Lung (tissue), 17 donors: ENCODE measurements at places on chromosomes 1 and 21. TPM values are rescaled to one million over a fixed set of nuclear protein-coding genes. Genes with fewer than 3 reads are reported as not detected.

The GNAT2 gene
- polyA plus RNA-seq = 0.24 TPM

DNA sequence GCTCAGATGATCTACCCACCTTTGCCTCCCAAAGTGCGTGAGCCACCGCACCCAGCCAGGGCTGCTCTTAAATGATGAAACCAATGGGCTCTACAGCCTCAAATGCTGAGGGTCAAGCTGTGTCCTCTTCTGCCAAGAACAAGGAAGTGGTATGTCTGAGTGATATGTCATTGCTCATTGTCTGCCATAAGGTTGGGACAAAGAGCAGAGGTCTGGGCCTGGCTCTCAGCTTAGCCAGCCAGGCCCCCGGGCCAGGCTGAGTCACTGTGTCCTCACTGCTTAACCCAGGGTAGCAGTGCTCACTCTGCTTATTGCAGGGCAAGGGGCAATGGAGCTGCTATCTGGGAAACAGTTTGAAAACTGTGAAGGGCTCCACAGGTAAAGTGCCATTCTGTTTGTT lies 8.3 kb upstream of the ETS2 start:
- DNase-seq = no peak
- H3K36me3 ChIP-seq = no peaks in the 10 kb centered on the region
- H3K27me3 ChIP-seq = no peaks in the 10 kb centered on the region
- no peak overlapping the region for H3K4me3 ChIP-seq

The ORC1 gene
- polyA plus RNA-seq = 0.59 TPM

- peak overlapping the region; percentile 64 for H3K4me3 ChIP-seq
- H3K4me1 ChIP-seq = no peaks in the 10 kb centered on the region
- peak overlapping the region; percentile 97 for H3K27ac ChIP-seq
- H3K36me3 ChIP-seq = no peaks in the 10 kb centered on the region
Observed at GRCh38 chr1:119139857-119140176, 636 bp downstream of the WARS2 start.

DNA sequence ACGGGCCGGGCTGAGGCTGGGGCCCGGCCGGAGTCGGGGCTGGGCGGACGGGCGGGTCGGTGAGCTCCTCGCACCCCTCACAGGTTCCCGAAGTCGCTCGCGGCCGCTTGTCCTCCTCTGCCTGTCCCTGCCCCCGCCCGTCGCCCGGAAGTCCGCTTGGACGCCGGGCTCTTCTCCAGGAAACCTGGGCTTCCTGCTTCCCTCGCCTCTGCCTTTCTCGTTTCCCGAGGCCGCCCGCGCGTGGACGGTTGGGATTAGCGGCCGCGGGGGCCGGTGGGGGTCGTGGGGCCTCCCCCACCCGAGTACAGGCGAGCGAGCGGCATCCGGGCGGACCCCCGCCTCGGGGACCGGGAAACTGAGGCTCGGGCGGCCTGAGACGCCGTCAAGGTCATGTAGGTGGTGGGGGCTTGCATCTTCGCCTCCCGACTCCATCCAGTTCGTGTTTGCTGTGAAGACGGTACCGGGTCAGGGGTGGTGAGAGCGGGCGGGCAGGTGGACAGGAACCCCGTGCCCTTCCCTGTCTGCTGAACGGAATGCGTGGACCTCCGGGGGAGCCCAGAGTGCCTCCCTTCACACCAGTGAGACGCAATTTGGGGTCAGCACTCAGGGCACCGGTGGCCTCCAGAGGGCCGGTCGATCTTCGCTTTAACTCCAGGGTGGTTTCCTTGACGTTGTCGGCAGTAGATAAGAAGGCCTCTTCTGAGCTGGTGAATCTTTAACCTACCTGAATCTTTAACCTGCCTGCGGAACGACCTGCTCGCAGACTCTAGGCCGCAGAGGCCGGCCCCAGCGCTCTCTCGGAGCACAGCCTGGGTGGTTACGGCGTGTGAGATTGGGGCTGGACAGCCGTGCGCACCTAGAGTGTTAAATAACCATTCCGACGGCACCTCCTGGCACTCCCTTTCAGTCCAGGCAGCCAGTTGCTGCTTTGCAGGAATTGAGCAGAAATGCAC lies 686 bp downstream of the ARF1 start:
- H3K27me3 ChIP-seq = no peaks in the 10 kb centered on the region
- DNase-seq = peak; percentile 49
- H3K4me3 ChIP-seq = peak overlapping the region; percentile 93
- H3K27ac ChIP-seq = peak overlapping the region; percentile 100

DNA sequence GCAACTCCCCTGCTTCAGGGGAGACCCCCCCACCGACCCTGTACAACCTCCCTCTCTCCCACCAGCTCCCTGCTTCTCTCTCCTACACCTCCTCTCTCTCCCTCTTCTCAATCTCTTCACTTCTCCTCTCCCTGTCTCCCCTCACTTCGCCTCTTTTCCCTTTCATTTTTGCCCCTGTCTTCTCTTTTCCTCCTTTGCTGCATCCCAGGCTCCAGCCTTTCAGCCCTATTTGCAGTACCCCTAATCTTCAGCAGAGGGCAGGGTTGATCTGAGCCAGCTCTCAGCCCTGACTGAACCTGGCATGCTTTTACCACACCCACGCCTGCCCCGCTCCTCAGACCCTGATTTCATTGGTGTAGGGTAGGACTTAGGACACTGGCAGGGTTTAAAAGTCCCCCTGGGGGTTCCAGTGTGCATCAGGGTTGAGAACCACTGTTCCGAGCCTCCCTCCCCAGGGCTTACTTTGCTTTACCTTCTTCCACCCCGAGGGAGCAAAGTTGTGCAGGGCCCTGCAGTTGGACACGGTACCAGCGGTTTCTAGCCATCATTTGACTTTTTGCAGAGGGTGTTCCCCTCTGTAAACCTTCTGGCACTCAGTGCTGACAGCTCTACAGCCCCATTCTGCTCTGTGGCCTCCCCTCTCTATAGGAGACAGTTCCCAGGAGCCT lies 67.3 kb upstream of the CNTN2 start:
- peaks cover 7% of the 10 kb centered on the region for H3K27me3 ChIP-seq
- H3K4me3 ChIP-seq = no peak overlapping the region
- no peaks in the 10 kb centered on the region for H3K36me3 ChIP-seq
- H3K27ac ChIP-seq = no peak overlapping the region

DNA sequence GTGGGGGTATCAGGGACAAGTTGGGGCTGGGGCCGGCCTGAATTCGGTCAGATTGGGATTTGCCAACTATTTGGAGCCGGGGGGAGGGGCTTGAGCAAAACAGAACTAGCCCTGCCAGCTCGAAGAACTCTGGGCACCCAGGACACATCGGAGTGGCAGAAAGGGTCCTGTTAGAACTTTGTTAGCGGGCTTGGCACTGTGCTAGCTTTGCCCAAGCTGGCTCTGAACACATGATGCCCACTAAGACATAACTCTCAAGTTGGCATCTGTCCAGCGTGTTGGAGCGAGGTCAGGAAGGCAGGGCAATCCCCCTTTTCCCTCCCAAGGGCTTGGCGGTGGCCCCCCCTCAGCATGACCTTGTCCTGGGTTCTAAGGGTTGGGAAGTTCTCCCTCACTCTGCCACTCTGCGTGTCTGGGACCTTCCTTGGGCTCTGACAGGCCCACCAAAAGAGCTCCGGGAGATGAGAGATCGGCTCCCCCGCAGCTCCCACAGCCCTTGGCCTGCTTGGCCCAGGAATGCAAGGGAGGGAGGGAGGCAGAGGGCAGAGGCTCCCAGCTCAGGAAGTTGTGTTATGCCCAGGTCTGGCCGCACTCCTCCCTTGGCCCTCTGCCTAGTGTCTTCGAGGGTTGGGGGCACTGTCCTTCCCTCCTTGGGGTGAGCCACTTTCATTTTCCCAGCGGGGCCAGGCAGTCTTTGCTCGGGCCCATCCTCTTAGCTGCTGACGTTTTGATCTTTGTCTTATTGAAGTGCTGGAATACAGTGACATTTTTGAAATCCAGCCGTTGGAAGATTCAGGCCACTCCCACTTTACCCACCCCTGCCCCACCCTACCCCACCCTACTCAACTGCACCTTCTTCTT lies 1.2 kb downstream of the LMNA start:
- peak overlapping the region; percentile 93 for H3K27ac ChIP-seq
- DNase-seq = peak; percentile 82
- H3K4me3 ChIP-seq = peak overlapping the region; percentile 82
- H3K27me3 ChIP-seq = no peaks in the 10 kb centered on the region
- H3K4me1 ChIP-seq = peaks cover 17% of the 10 kb centered on the region

The CBR3 gene
- 9.0 TPM for polyA plus RNA-seq

The MXRA8 gene
- polyA plus RNA-seq = 65.0 TPM

- H3K27me3 ChIP-seq = no peaks in the 10 kb centered on the region
- DNase-seq = no peak
- H3K4me3 ChIP-seq = no peak overlapping the region
- no peaks in the 10 kb centered on the region for H3K36me3 ChIP-seq
- no peaks in the 10 kb centered on the region for H3K4me1 ChIP-seq
Observed at GRCh38 chr1:74399249-74399648, 113.2 kb downstream of the LRRC53 start.

DNA sequence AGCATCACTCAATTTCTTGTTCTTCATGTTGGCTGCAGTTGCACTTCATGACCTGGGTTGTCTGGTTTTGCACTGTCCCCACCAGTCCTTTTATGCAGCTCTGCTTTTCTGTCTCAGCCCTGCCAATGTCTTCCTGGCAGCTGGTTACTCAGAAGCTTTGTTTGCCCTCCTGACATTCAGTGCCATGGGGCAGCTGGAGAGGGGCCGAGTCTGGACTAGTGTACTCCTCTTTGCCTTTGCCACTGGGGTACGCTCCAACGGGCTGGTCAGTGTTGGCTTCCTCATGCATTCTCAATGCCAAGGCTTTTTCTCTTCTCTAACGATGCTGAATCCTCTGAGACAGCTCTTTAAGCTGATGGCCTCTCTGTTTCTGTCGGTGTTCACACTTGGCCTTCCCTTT lies 6.6 kb downstream of the PIGV start:
- peaks cover under 1% of the 10 kb centered on the region for H3K4me1 ChIP-seq
- H3K27me3 ChIP-seq = no peaks in the 10 kb centered on the region
- DNase-seq = no peak
- no peak overlapping the region for H3K27ac ChIP-seq
- H3K4me3 ChIP-seq = no peak overlapping the region
- H3K36me3 ChIP-seq = peaks cover 8% of the 10 kb centered on the region

DNA sequence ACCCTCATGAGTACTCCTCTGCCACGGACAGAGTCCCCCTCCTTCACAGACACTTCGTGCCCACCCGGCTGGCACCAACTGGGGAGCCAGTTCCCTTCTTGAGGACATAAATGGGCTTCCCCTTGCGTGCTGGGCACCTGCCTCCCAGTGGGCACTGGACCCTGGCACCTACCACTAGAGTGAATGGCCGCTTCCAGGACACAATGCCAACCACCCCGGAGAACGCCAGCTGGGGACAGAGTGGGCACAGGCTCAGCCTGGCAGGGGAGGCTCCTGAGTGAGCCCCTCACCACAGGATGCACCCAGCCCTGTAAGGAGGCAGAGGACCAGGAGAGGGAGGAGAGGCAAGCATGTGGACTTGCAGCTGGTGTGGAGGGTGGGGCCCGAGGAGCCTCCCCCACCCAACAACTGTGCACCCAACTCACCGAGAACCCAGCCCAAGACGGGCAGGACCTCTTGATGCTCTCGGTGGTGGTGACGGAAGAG lies 1.0 kb downstream of the ENTREP3 start:
- no peaks in the 10 kb centered on the region for H3K27me3 ChIP-seq
- H3K4me1 ChIP-seq = peaks cover 4% of the 10 kb centered on the region
- H3K4me3 ChIP-seq = peak overlapping the region; percentile 60
- H3K36me3 ChIP-seq = peaks cover 12% of the 10 kb centered on the region
- peak overlapping the region; percentile 0 for H3K27ac ChIP-seq
- no peak for DNase-seq
